ENCODE measurements at places on chromosomes 4 and X.

GRCh38 chr4:2968381-2968780, 5.0 kb downstream of the GRK4 start:
- no peak for DNase-seq

- DNase-seq, result no peak
Measured at GRCh38 chr4:106136777-106137331, 179.2 kb downstream of the TBCK start.

DNA sequence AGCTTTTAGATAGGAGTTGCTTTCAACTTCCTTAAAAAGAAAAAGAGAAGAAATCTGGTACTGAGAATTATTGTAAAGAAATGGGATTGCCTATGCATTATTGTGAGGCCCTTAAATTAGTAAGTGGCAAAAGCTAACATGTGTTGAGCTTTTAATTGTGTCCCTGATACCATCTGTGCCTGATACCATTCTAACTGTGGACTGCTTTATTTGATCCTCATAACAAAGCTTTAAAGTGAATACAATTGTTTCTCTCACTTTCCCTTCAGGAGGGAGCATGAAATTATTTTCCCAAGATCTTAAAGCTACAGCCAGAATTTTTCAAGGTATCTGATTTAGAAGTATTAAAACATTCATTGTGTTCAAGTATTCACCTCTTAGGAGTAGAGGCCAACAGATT, 9.9 kb downstream of the KCTD8 start:
- DNase-seq, result no peak

GRCh38 chr4:165222651-165222994, 15.3 kb downstream of the KLHL2 start:
- no peak for DNase-seq

- DNase-seq, result no peak
Measured at GRCh38 chr4:171644430-171645057, 168.7 kb upstream of the GALNTL6 start.

GRCh38 chr4:28788929-28789490, 1928.4 kb downstream of the STIM2 start:
- no peak for DNase-seq

GRCh38 chr4:92101737-92102172, 202.0 kb upstream of the GRID2 start:
- no peak for DNase-seq

DNA sequence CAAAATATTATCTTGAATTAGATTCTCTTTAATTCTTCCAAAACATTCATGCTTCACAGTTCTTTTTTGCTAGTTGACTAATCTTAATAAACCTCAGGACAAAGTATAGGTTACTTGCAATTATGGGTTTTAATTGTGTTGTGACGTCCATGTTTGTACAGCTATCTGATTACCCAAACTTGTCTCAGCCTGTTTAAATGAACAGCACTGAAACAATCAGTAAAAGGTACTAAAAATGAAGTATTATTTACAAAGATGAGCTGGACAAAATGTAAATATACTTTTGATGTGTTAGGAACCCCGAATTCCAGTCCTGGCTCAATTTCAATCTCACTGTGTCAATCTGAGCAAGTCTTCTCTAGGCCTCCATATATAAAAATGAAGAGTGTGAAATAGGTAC, 57.4 kb upstream of the SLC6A14 start:
- DNase-seq, result no peak

- no peak for DNase-seq
Measured at GRCh38 chrX:138847930-138848329, 136.4 kb upstream of the FGF13 start.

DNA sequence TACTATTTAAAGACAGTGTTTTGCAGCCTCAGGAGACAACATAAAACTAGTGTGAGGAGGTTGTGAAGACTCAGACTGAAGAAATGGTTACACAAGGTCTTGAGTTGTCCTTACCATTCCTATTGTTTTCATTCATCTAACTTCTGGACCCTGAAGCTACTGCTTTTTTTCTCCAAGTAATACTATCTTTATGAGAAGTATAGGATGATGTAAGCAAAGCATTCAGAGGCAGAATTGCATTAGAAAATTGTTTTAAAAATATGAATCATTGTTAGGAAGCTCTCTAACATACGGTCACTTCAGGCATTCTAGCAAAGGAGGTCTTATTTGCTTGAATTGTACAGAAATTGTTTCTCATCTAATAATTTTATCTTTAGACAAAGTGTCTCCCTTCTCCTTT, 357.8 kb downstream of the TLL1 start:
- DNase-seq, result no peak

- DNase-seq, result no peak
Measured at GRCh38 chr4:19134685-19135084, 1113.1 kb upstream of the LCORL start.

DNA sequence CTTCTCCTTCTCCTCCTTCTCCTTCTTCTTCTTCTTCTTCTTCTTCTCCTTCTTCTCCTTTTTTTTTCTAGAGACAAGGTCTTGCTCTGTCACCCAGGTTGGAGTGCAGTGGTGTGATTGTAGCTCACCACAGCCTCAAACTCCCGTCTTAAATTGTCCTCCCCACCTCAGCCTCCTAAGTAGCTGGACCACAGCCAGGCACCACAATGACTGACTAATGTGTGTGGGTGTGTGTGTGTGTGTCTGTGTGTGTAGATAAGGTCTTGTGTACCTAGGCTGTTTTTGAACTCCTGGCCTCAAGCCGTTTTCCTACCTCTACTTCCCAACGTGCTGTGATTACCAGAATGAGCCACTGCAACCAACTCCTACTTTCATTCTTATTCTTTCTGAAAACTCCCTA, 390.9 kb downstream of the ADAM29 start:
- DNase-seq, result no peak

- no peak for DNase-seq
Measured at GRCh38 chrX:142503967-142504643, 299.0 kb upstream of the MAGEC2 start.

DNA sequence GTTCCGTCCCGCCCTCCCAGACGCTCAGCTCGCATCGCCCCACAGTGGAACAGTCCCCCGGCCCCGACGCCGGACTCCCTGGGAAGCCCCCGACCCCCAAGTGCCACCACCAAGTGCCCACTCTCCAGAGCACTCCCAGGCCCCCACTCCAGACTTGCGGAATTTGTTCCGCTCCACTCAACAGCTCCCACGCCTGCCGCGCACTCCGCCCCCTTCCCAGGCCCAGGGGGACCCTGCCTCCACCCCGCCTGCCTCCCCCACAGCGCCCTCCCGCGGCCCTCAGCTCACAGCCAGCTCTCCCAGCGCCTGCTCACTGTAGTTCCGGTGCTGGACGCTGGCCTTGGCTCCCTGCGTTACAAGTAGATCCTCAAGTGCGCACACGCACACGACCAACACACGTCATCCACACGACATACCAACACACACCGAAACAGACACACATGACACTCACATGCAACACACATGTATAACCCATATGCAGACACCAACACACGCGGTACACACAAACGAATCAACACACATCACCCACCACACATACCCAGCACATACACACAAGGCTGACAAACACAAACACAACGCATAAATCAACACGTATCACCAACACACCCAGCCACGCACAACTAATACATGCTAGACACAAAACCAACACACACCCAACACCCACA, 8.0 kb downstream of the MSX1 start:
- no peak for DNase-seq

DNA sequence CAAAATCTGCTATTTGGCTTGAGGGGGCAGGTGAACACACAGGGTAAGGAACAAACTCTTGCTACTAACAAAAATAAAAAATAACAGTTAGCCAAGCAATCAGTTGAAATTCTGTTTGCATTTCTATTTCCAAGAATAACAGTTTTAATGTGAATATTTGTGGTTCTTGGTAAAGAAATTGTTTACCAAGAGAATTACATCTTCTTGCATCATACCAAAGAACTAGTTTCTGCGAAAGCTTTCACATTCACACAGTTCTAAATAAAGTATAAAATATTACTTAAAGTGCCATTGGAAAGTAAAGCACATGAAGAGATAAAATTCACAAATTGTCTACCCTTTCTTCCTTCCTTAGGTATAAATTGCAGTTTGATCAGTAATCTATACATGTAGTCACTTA, 54.4 kb downstream of the KLHL4 start:
- no peak for DNase-seq

DNA sequence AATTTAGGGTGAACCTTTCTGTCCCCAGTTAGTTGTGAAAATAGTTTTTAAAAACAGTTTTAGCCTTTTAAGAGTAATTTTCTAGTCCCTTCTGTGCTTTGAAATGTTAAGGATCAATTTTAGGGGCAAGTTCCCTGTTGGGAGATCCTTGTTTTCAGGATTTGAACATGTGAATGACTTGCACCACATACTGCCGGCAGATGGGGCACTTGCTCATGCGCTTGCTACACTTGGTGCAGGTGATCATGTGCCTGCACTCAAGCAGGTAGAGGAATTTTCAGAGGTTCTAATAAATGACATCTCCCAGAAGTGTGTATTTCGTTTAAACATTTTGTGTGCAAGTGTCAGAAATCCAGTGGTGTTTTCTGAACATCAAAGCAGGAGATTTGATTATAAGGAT, 195.9 kb downstream of the CHM start:
- DNase-seq, result no peak

DNA sequence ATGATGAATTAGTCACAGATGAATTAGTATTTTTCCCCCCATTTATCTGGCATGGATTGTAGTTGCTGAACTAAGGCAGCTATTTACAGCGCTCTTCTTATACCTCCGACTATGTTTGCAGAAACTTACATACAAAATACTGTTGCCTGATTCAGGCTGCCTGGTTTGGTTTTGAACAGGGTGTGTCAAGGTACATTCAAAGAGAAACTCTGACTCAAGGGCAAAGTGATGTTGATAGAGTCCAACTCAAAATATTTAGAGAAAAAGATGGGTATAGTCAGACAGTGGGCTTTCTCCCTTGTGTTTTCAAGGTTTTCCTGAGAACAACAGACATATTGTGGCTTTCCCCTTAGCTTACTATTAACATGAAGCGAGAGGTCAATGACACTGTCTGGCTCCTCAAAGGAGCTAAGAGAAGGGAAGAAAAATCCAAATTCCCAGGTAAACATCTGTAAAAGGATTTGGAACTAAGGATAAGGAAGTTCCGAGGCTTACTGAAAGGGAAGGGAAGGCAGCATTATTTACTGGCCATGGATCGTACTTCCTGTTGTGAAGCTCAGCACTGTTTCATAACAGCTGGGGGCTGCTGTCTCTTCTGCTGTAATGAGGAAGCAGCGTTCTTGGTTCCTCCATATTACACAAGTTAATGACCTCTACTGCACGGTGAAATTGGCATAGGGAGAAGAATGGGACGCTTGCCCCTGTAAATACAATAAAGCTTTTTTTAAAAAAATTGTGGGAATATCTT, 30.9 kb downstream of the FAM9C start:
- DNase-seq, result no peak

GRCh38 chr4:88458104-88458740, 1.3 kb downstream of the HERC5 start:
- no peak for DNase-seq

- DNase-seq, result no peak
Measured at GRCh38 chr4:170949084-170949483, 859.3 kb upstream of the AADAT start.

- DNase-seq, result no peak
Measured at GRCh38 chr4:8537041-8537461, 43.1 kb upstream of the GPR78 start.

DNA sequence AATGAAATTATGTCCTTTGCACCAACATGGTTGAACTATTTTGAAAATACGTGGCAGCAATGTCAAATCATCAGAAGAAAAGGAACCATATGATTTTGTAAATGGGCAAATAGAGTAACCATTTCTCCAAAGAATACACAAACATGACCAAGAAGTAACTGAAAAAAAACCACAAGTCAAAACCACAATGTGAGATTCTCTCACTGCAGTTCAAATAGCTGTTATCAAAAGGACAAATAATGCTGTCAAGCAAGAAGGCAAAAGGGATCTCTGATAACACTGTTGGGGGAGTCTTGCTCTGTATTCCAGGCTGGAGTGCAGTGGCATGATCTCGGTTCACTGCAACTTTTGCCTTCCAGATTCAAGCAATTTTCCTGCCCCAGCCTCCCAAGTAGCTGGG, 280.8 kb upstream of the ZCCHC13 start:
- DNase-seq, result no peak

GRCh38 chr4:168264903-168265302, 53.6 kb downstream of the DDX60 start:
- DNase-seq, result no peak

DNA sequence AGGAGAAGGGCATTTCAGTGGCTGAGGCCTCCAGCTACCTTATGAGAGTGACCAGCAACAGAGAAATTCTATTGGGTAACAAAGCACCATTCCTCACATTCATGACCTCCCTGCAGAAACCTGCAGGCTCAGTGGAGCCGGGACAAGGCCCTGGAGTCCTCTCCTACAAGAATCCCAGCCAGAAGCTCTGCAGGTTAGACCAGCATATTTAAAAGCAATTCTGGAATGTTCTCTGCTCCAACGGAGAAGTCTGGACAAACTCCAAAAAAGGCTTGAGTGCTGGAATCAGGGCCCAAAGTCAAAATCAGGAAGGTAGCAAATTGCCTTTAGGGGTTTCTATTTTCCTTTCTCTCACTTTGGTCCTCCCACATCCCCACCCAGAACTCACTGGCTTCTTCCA, 202.9 kb downstream of the SCFD2 start:
- DNase-seq, result no peak

DNA sequence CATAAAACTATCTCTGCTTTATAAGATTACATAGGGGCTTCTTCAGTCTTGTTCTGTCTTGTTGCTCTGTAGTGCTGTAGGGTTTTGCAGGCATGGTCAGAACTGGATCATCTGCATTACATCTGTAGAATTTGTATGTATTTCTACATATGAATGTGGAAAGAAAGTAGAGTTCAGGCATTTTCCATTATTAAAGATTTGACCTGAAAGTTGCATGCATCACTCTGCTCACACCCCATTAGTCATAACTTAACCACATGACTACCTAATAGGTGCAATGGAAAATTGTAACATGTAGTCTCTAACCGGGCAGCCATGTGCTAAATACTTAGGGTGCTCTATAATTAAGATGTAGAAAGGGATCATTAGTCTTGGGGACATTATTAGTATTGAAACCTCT, 45.7 kb upstream of the AGA start:
- DNase-seq, result no peak

DNA sequence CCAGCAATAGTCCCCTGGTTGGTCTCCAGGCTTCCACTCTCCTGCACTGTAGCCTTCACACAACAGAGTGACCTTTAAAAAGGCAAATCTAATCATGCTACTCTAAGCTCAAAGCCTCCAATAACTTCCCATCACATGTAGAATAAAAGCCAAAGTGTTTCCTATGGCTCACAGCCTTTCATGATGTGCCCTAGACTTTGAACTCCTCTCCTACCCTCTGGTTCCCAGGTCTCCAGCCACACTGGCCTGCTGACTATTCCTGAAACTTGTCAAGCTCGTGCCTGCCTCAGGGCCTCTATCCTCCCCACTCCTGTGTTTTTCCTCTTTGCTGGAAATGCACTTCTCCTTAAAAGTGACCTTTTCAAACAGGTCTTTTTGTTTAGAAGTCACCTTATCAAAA, 3.1 kb downstream of the MANBA start:
- no peak for DNase-seq

DNA sequence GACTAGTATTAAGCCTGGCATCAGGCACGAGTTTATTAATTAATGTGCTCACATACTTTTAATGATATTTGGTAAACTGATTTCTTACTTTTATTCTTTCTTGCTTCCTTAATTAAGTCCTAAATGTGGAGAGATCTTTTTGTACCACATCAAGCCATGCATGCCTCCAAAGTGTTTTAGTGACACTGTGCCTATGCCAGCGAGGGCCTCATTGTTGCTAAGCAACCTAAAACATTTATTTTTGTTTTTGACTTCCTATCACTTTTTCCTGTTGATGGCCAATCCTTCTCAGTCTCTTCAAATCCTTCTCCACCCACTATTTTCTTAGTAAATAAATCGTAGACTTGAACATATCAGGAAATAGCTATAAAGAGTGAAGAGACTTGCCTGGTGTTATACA, 5.5 kb upstream of the NSUN7 start:
- no peak for DNase-seq

Data from activated CD4-positive, alpha-beta T cell treated with anti-CD3 and anti-CD28 coated beads, Interleukin-2, amount 50 U/mL, for 4 hours (primary cell).